ENCODE measurements at places on chromosomes 2 and 18.

DNA sequence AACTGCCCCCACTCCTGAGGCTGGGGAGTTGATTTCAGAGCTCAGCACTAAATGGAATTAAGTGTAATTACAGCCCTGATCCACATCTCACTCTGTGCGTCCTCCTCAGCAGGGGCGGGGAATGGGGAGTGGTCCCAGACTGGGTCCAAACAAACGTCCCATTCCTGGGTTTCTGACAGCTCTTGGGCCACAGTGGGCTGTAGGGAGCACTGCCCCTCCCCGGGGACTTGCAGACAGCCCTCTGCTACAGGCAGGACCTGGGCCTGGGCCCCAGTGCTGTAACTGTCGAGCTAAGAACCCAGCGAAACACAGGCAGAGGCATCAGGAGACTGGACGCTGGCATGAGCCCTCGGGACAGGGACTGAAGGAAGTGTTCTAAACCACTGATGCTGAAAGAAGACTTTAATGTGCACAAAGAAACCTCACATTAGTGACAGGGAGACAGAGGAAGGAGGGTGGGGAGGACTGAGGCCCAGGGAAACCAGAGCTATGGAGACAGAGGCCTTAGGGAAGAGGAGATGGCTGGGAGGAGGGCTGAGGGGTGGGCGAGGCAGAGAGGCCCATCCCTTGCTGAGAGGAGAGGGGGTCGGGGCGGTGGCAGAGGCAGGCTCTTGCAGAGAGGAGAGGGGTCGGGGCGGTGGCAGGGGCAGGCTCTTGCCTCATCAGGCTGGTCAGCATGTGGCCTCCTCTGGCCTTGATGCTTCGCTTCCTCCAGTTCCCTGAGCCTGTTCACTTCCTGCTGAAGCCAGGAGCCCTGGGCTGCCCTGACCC, 5.8 kb upstream of the SEMA4C start:
- no peak overlapping the region for H3K27ac ChIP-seq
- H3K27me3 ChIP-seq: peaks cover 39% of the 10 kb centered on the region
- no peaks in the 10 kb centered on the region for H3K36me3 ChIP-seq
- DNase-seq: no peak
- no peak overlapping the region for H3K4me3 ChIP-seq

GRCh38 chr2:104577143-104577542, 276.8 kb upstream of the POU3F3 start:
- no peak overlapping the region for H3K27ac ChIP-seq
- no peak overlapping the region for H3K4me3 ChIP-seq
- no peaks in the 10 kb centered on the region for H3K27me3 ChIP-seq
- no peaks in the 10 kb centered on the region for H3K4me1 ChIP-seq
- DNase-seq: no peak

DNA sequence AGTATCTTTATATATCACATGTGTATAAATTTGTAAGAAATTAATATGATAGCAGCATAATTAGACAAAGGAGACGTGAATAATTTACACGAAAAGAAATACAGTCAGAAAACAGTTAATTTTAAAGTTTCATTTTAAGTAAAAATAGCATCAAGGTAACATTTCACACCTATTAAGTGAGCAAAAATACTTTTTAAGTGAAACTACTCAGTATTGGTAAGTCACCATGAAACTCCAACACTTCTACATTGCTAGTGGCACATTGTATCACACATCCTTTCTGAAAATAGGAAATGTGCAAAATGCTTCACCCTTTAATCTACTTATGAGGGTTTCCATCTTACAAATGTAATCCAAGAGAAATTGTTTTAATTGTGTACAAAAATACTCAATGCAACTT, 287.9 kb upstream of the EPAS1 start:
- H3K27ac ChIP-seq: peak overlapping the region; percentile 76
- no peak overlapping the region for H3K4me3 ChIP-seq
- peaks cover 4% of the 10 kb centered on the region for H3K27me3 ChIP-seq
- peaks cover 72% of the 10 kb centered on the region for H3K4me1 ChIP-seq
- peaks cover 27% of the 10 kb centered on the region for H3K36me3 ChIP-seq

GRCh38 chr2:20620271-20620681, 30.6 kb downstream of the HS1BP3 start:
- H3K27me3 ChIP-seq: peaks cover 3% of the 10 kb centered on the region
- 0 out of 2 replicates have a peak, but pooled peaks cover 6% of the 10 kb centered on the region for H3K36me3 ChIP-seq
- peaks cover 25% of the 10 kb centered on the region for H3K4me1 ChIP-seq
- H3K4me3 ChIP-seq: no peak overlapping the region
- 0 out of 2 replicates have a peak overlapping the region, but pooled peaks have one; percentile 27 for H3K27ac ChIP-seq

- no peaks in the 10 kb centered on the region for H3K36me3 ChIP-seq
- H3K27ac ChIP-seq: no peak overlapping the region
- no peak overlapping the region for H3K4me3 ChIP-seq
- peaks cover 70% of the 10 kb centered on the region for H3K4me1 ChIP-seq
- no peak for DNase-seq
Measured at GRCh38 chr2:96529376-96530143, 7.0 kb upstream of the ARID5A start.

DNA sequence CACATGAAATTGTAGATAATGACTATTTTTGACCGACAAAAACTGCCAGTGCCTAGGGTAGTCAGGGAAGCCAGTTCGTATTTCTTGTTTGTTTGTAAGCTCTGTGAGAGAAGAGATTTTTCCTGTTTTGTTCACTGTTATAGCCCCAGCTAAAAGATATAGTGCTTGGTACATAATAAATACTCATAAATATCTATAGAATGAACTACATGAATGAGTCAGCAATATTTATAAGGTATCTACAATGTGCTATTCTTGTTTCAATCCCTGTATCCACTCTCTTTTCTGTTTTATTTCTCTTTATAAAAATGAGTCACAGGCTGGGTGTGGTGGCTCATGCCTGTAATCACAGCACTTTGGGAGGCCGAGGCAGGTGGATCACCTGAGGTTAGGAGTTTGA, 275.6 kb upstream of the FANCL start:
- no peak for DNase-seq
- no peak overlapping the region for H3K27ac ChIP-seq
- H3K36me3 ChIP-seq: no peaks in the 10 kb centered on the region

DNA sequence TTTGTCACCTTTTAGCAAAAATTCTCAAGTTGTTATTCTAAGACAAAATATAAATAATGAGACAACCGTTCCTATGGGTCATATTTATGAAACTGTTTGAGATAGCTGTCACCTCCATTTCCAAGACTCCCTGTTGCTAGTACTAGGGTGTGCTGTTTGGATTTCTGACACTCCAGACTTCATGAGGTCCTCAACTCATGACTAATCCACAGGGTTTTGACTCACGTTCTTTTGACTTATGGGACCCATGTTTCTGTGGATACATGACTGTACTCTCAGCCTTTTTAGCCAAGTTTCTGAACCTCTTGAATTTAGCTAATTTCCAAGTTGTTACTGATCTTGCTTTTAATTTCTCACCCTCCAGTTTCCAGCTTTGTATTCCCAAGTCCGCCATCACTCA, 178.7 kb upstream of the FAM98A start:
- no peak overlapping the region for H3K27ac ChIP-seq
- DNase-seq: no peak
- H3K4me3 ChIP-seq: no peak overlapping the region
- no peaks in the 10 kb centered on the region for H3K4me1 ChIP-seq

- H3K4me1 ChIP-seq: peaks cover 15% of the 10 kb centered on the region
- H3K27ac ChIP-seq: no peak overlapping the region
- H3K27me3 ChIP-seq: peaks cover 36% of the 10 kb centered on the region
- H3K36me3 ChIP-seq: no peaks in the 10 kb centered on the region
- no peak overlapping the region for H3K4me3 ChIP-seq
Measured at GRCh38 chr2:64482765-64483504, 29.0 kb downstream of the LGALSL start.

DNA sequence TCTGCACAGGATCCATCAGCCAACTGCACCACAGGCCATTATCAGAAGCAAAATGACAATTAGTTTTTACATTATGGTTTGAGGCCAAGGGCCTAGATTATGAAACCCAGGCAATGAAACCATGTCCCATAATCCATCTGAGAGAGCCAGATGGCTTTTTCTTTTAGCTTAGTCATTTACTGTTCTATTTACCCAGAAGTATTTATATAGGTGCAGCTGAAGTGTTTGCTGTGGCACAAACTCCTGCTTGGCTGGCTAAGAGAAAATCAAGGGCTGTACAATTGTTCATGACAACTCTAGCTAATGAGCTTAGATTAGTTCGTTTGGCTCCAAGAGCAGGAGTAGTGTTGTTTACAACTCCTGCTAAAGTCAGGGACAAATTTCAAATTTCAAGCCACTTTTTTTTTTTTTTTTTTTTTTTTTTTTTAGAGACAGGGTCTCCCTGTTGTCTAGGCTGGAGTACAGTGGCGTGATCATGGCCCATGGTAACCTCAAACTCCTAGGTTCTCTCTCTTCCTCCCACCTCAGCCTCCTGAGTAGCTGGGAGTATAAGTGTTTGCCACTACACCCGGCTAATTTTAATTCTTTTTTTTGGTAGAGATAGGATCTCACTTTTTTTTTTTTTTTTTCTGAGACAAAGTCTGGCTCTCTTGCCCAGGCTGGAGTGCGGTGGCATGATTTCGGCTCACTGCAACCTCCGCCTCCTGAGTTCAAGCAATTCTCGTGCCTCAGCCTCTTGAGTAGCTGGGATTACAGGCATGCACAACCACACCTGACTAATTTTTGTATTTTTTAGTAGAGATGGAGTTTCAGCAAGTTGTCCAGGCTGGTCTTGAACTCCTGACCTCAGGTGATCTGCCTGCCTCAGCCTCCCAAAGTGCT, 18.4 kb upstream of the REV1 start:
- no peak overlapping the region for H3K4me3 ChIP-seq
- H3K27ac ChIP-seq: no peak overlapping the region
- no peaks in the 10 kb centered on the region for H3K4me1 ChIP-seq
- DNase-seq: no peak
- peaks cover 23% of the 10 kb centered on the region for H3K27me3 ChIP-seq

DNA sequence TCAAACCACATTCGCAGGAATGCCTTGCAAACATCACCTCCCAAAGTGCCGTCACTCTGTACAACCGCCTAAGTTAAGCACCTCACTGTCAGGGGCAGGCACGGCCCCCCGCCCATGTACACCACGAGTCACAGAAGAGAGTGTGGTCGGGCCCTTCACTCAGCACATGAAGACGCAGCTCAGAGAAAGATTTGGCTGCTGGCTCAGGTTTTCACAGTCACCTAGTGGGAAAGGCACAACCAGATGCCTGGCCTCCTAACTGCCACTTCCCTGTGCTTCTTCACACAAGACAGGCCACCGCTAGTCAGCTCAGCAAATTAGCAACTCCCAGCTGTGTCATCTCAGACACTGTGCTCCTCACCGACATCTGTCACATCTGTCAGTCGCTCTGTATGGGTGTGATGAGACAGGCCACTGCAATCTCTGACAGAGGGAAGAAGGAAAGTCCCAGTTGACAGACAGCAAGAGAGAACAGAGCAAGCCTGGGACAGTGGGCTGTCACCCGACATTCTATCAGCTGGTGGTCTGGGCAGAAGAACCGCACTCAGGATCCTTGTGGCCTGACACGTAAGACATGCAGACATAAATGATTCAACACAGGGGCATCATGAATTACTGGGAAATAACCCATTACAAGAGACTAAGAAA, 60.8 kb downstream of the CRACDL start:
- H3K4me3 ChIP-seq: no peak overlapping the region
- no peaks in the 10 kb centered on the region for H3K36me3 ChIP-seq
- H3K27ac ChIP-seq: no peak overlapping the region
- no peak for DNase-seq
- H3K4me1 ChIP-seq: no peaks in the 10 kb centered on the region

- H3K27me3 ChIP-seq: peaks cover 14% of the 10 kb centered on the region
- H3K4me3 ChIP-seq: no peak overlapping the region
- no peaks in the 10 kb centered on the region for H3K4me1 ChIP-seq
- no peaks in the 10 kb centered on the region for H3K36me3 ChIP-seq
Measured at GRCh38 chr2:231521443-231521842, 8.8 kb downstream of the NMUR1 start.

- DNase-seq: no peak
- no peaks in the 10 kb centered on the region for H3K4me1 ChIP-seq
- H3K27ac ChIP-seq: no peak overlapping the region
- no peak overlapping the region for H3K4me3 ChIP-seq
- peaks cover 43% of the 10 kb centered on the region for H3K27me3 ChIP-seq
- no peaks in the 10 kb centered on the region for H3K36me3 ChIP-seq
Measured at GRCh38 chr2:230900336-230900995, 24.6 kb downstream of the GPR55 start.

DNA sequence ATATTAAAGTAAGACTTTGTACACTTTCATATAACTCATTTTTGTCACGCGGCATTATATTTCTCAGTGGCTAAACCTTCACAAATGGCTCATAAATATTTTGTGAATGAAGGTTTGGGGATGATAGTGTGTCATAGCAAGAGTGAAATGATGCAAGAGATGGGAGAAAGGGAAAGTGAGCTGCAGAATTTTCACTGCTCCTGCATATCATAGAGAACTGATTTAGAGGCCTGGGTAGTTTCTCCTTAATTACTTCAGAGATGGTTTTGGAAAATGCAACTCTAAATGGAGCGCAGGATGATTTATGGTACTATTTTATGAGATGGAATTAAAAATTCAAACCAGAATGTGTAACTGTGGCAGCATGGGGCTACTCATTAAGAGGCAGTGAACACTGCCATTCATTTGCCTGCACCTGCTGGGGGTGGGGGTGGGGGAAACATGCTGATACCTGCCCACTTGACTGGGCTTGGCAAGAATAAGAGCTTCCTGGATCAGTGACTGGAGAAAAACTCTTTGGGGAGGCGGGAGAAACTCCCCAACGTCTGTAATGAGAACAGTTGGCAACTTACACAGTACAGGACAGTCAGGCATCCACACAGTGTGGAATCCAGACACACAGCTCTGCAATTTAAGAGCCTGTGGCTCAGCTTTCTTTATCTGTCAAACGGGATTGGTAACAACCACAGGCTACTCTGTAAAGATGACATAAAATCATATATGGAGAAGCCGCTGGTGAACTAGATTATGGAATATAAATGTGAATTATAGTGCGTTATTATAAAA, 941.9 kb downstream of the SLC4A3 start:
- no peaks in the 10 kb centered on the region for H3K27me3 ChIP-seq
- H3K36me3 ChIP-seq: no peaks in the 10 kb centered on the region
- peaks cover 11% of the 10 kb centered on the region for H3K4me1 ChIP-seq
- no peak overlapping the region for H3K27ac ChIP-seq
- no peak overlapping the region for H3K4me3 ChIP-seq

All from HFFc6 (cell line).